ENCODE measurements at places on chromosomes 5 and 9.

DNA sequence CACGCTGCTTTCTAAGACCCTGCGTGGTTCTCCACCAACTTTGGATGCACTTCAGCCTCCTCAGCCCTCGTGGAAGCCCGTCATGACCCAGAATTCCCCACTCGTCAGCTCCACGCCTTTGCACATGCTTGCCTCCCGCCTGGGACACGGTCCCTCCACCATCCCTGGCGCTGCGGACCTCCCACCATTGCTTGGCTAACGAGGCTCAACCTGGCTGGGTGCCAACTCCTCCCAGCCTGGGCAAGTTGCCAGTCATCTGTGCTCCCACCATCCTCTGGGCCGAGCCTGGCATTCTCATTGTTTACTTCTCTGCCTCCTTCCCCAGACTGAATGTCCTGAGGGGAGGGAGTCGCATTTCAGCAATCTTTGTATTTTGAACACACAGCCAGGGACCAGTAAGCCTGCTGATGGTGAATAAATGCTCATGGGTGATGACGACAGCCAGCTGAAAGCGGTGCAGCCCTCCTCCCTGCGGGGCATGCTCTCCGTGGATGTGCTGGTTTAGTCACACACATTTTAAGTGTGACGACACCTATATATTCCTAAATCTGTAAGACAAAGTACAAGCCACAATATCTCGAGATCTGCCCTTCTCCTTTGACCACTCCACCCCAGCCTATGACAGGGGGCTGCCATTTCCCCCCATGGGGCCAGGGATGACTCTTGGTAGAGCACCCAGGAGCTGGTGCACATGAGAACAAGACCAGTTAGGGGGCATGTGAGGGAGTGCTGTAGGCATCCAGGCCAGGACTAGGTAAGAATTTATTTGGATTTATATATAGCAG, 37.6 kb downstream of the ANKRD33B start:
- no peaks in the 10 kb centered on the region for H3K4me1 ChIP-seq
- no peaks in the 10 kb centered on the region for H3K27me3 ChIP-seq
- H3K4me3 ChIP-seq, result no peak overlapping the region
- H3K36me3 ChIP-seq, result no peaks in the 10 kb centered on the region
- H3K27ac ChIP-seq, result no peak overlapping the region
- DNase-seq, result peak; percentile 40

DNA sequence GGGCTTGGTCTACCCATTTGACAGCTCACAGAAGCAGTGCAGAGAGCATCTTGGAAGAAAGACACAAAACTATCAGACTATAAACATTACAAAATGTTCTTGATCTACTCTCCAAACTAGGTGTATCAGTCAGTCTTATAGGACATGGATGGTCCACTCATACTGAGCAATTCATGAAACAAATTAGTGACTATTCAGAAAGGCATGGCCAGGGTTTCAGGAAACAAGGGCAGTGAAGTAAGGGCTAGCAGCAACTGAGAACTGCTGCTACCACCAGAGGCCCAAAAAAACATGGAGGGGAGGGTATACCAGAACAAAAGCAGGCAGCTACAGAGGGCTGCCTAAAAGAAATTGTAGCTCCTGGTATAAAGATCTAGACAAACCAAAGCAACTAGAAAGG, 287.0 kb downstream of the PIK3R1 start:
- no peaks in the 10 kb centered on the region for H3K27me3 ChIP-seq
- DNase-seq, result no peak
- no peaks in the 10 kb centered on the region for H3K36me3 ChIP-seq
- no peaks in the 10 kb centered on the region for H3K4me1 ChIP-seq

GRCh38 chr5:160438316-160439204, 16.9 kb downstream of the PTTG1 start:
- no peaks in the 10 kb centered on the region for H3K36me3 ChIP-seq
- H3K4me1 ChIP-seq, result peaks cover 4% of the 10 kb centered on the region
- peak; percentile 70 for DNase-seq
- H3K4me3 ChIP-seq, result no peak overlapping the region

DNA sequence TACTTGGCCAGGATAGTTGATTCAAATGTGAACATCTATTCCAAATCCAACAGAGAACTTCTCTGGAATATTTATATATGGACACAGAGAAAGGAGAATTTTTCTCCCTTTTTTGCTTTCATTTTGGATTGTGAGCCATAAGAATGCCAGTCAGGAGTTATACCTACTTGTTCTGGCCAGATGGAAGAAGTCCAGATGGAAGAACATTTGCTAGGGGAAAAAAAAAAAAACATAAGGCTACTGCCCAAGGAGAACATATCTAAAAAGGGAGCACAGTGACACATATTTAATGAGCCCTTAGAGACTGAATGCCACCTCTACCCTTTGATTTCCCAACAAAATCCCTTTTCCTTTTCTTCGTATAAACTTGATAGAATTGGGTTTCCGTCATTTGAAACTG, 61.7 kb upstream of the PPP2R2B start:
- H3K4me1 ChIP-seq, result no peaks in the 10 kb centered on the region
- no peaks in the 10 kb centered on the region for H3K36me3 ChIP-seq
- H3K4me3 ChIP-seq, result no peak overlapping the region
- no peak for DNase-seq

Data from adrenal gland (tissue), 19 donors.